ENCODE measurements at places on chromosomes 12 and 14.

- peak; percentile 90 for DNase-seq
Measured at GRCh38 chr12:78928200-78929074, 63.9 kb downstream of the SYT1 start.

DNA sequence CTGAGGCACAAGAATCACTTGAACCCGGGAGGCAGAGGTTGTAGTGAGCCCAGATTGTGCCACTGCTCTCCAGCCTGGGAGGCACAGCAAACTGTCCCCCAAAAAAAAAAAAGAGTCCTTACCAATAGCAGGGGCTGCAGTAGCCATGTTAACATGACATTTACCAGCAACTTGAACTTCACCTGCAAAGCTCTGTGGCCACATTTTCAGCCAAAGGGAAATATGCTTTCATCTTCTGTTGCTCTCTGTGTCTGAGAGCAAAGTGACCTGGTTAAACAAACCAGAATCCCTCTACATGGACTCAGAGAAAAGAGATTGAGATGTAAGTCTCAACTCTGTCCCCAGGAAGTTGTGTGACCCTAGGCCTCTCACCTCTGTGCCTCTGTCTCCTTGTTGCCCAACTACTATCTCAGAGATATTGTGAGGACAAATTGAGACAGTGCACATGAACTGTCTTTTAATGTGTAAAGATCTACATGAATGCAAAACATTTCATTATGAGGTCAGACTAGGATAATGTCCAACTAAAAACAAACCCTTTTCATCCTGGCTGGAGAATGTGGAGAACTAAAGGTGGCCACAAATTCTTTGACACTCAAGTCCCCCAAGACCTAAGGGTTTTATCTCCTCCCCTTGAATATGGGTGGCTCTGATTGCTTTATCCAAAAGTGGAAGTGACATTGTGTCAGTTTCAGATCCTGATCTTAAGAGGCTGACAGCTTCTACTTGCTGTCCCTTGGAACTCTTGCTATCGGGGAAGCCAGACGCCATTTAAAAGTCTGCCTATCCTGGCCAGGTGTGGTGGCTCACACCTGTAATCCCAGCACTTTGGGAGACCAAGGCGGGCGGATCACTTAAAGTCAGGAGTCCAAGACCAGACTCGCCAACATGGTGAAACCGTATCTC, 24.7 kb upstream of the P2RX4 start:
- DNase-seq: no peak

- DNase-seq: no peak
Measured at GRCh38 chr12:60173224-60174170, 577.7 kb downstream of the SLC16A7 start.

- DNase-seq: no peak
Measured at GRCh38 chr12:124100572-124101178, 127.7 kb downstream of the ZNF664 start.

- DNase-seq: no peak
Measured at GRCh38 chr12:50240792-50241114, 42.6 kb downstream of the LIMA1 start.

DNA sequence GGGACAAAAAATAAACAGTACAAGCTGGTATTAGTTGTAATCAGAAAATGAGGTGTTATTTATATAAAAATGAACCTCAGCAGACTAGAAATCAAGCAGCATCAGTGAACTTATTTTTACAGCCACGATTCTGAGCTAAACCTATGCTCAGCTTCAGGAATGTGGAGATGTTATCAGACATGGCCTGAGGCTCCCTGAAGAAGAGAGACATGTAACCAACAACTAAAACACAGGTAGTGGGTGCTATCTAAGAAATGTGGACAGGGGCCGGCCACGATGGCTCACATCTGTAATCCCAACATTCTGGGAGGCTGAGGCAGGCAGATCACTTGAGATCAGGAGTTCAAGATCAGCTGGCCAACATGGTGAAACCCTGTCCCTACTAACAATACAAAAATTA, 534.3 kb downstream of the VRK1 start:
- DNase-seq: no peak

GRCh38 chr12:3201339-3202051, 124.3 kb downstream of the TSPAN9 start:
- DNase-seq: no peak

GRCh38 chr12:12717586-12718380, 615 bp downstream of the CDKN1B start:
- DNase-seq: peak; percentile 9

GRCh38 chr12:46921048-46921763, 95.4 kb upstream of the SLC38A4 start:
- DNase-seq: peak; percentile 91

GRCh38 chr12:104288635-104289274, 14.8 kb upstream of the EID3 start:
- DNase-seq: peak; percentile 84

DNA sequence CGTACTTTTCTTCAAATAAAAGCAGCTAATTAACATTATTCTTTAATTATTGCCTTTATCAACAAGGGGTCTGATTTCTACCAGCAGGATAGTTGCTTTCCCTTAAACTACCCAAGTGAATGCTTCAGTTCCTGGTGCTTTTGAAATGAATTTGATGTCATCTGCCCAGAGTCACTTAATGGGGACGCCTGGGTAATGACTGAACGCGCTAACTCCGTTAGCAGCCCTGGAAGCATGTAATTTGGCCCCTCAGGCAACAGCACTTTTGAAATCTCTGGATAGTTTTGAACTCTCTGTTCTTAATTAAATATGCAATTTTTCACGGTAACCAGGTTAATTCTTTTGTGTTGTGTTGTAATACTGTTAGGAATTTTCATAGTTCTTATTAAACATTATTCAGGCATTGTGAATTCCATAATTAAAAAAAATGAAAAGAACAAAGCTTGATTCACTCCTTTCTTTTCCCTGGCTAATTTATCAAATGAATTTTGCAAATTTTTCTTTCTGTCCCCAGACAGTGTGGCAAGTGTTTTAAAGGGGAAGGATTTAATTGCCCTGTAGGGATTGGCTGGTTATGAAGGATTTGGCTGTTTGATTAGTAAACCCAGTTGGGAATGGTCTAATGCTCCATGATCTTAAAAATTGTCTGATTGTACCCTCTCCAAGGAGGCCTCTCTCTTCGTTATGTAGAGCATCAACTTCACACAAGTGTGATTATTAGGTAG, 137.5 kb upstream of the MYL2 start:
- DNase-seq: no peak

GRCh38 chr14:92684801-92685560, 63.4 kb downstream of the LGMN start:
- DNase-seq: no peak

DNA sequence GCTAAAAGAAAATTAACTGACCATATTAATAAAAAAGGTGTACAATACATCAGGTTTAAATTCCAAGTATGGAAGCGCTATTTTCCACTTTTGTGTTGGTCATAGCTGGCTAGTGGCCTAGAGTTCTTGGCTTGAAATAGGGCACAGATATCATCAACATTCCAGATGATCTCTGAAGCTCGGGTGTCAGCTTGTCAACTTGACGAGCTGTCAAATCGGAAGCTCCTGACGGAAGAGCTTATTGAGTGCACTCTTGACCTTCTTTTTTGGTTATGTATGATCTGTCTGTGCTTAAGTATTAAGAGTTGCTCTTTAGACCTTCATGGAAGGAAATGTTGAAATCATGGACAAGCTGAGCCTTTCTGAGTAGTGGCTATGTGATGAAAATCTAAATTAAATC, 177.9 kb downstream of the APAF1 start:
- DNase-seq: no peak

GRCh38 chr12:19435831-19436497, 3.3 kb upstream of the AEBP2 start:
- no peak for DNase-seq

- DNase-seq: no peak
Measured at GRCh38 chr12:26157001-26157400, 32.2 kb upstream of the BHLHE41 start.

- DNase-seq: no peak
Measured at GRCh38 chr12:45407981-45408728, 192.3 kb downstream of the ANO6 start.

DNA sequence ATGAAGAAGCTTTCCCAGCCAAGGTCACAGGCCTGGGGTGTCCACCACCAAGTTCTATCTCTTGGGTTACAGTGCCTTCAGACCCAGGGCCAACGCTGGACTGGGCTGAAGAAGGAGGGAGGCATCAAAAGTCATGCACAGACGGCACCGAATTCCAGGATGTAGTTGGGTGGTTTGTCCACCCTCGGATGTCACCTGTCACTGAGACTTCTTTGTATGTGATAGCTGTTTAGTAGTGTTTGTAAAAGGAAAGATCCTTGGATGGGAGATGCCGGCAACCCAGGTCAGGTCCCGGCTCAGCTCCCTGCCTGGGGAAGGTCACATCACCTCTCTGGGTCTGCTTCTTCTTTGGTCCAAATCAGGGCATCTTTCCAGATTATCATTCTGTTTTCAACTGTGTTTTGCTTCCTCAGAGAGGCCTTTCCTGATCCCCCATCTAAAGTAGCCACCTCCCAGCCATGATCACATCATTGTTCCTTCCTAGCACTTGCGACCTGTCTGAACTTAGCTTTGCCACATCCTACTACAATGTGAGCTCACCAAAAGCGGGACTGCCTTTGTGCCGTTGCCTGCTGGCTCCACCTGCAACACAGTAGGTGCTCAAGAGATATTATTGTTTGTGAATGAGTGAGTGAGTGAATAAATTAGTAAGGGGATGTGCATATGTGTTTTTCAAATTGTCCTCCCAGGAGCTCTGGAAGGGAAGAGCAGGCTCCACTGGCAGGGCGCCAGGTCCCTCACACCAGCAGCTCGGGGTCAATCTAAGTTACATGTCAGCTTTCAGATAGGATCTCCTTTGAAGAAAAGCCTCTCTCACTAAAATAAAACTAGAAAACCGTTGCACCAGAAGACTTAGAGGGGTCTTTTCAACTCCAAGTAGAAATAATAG, 2.1 kb downstream of the TSPAN11 start:
- DNase-seq: no peak

DNA sequence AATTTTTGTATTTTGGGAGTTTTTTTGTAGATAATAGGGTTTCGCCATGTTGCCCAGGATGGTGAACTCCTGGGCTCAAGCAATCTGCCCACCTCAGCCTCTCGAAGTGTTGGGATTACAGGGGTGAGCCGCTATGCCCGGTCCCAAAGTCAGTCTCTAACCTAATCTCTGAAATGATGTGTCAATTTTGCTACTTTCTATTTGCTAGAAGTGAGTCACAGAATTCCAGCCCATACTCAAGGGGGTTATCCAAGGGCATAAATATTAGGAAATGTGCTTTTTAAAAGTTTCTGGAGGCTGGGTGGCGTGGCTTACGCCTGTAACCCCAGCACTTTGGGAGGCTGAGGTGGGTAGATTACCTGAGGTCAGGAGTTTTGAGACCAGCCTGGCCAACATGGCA, 40.5 kb downstream of the RESF1 start:
- no peak for DNase-seq

GRCh38 chr12:6950401-6950801, 755 bp upstream of the PTPN6 start:
- DNase-seq: no peak

GRCh38 chr12:80317307-80317706, 126.7 kb upstream of the PTPRQ start:
- DNase-seq: no peak

- DNase-seq: peak; percentile 88
Measured at GRCh38 chr12:70645494-70646317, 8.5 kb upstream of the PTPRB start.

DNA sequence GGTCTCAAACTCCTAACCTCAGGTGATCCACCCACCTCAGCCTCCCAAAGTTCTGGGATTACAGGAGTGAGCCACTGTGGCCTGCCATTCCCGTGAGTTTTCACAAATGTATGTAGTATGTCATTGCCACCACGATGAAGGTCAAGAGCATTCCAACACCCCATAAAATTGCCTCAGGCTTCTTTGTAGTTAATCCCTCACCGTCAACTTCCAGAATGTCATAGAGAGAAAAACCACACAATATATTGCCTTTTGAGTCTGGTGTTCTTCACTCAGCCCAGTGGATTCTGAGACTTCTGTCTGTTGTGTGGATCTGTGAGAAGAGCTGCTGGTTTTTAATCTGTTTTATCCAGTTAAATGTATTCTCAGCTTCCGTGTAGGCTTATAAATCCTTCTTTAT, 12.6 kb upstream of the CFAP251 start:
- DNase-seq: no peak

- no peak for DNase-seq
Measured at GRCh38 chr14:75626396-75626795, 34.3 kb downstream of the ERG28 start.

GRCh38 chr14:102437997-102438915, 71.3 kb downstream of the ANKRD9 start:
- peak; percentile 58 for DNase-seq

- no peak for DNase-seq
Measured at GRCh38 chr14:58923751-58924405, 264.6 kb upstream of the DAAM1 start.

- no peak for DNase-seq
Measured at GRCh38 chr14:64566651-64567122, 16.9 kb downstream of the PPP1R36 start.

DNA sequence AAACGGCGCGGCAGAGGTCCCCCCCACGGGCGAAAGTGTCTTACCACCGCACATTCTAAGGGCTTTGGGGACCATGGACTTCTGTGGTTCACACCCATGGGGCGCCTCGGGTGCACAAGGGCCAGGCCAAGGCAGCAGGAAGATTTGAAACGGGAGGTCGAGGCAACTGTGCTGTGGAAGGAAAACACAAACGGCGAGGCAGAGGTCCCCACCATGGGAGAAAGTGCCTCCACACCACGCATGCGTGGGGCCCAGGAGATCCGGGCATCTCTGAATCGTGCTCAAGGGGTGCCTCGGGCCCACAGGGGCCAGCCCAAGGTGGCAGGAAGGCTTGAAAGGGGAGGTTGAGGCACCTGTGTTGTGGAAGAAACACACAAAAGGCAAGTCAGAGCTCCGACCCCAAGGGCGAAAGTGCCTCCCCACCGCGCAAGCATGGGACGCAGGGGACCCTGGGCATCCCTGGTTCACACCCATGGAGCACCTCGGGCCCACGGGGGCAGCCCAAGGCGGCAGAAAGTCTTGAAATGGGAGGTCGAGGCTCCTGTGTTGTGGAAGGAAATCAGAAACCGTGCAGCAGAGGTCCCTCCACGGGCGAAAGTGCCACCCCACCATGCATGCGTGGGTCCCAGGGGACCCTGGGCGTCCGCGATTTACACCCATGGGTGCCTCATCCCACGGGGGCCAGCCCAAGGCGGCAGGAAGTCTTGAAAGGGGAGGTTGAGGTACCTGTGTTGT, 371.0 kb downstream of the ALG10 start:
- no peak for DNase-seq

- DNase-seq: no peak
Measured at GRCh38 chr12:124419292-124420040, 124.6 kb downstream of the RFLNA start.

- DNase-seq: no peak
Measured at GRCh38 chr12:26633591-26634210, 199.3 kb downstream of the ITPR2 start.

Measured in bronchial epithelial cell (primary cell).